Astrocyte (in vitro differentiated cells and primary cell): ENCODE measurements at places on chromosomes 16 and 17. TPM values are rescaled to one million over a fixed set of nuclear protein-coding genes. Genes with fewer than 3 reads are reported as not detected.

SRRM2 gene
- total RNA-seq = 387 and 409 TPM in 2 replicates

KRT9 gene
- total RNA-seq = 0.09 TPM in 1 of 2 replicates, not detected in the other

ITGAX gene
- 0.27 TPM in 1 of 2 replicates, not detected in the other for total RNA-seq

CLEC18B gene
- 4.2 and 4.9 TPM in 2 replicates for total RNA-seq

GRCh38 chr16:63038397-63039106, 1002.3 kb upstream of the CDH8 start:
- H3K4me3 ChIP-seq = no peak overlapping the region
- no peak overlapping the region for H3K27ac ChIP-seq
- no peak for DNase-seq
- no peaks in the 10 kb centered on the region for H3K27me3 ChIP-seq

GRCh38 chr17:17387498-17388362, 84.6 kb downstream of the NT5M start:
- no peaks in the 10 kb centered on the region for H3K36me3 ChIP-seq
- no peak overlapping the region for H3K27ac ChIP-seq
- peaks cover 6% of the 10 kb centered on the region for H3K27me3 ChIP-seq
- no peak for DNase-seq

GRCh38 chr17:2101448-2102257, 46.8 kb downstream of the HIC1 start:
- H3K27ac ChIP-seq = peak overlapping the region; percentile 45
- no peaks in the 10 kb centered on the region for H3K36me3 ChIP-seq
- DNase-seq = peak; percentile 90
- no peaks in the 10 kb centered on the region for H3K27me3 ChIP-seq
- H3K4me3 ChIP-seq = no peak overlapping the region

DNA sequence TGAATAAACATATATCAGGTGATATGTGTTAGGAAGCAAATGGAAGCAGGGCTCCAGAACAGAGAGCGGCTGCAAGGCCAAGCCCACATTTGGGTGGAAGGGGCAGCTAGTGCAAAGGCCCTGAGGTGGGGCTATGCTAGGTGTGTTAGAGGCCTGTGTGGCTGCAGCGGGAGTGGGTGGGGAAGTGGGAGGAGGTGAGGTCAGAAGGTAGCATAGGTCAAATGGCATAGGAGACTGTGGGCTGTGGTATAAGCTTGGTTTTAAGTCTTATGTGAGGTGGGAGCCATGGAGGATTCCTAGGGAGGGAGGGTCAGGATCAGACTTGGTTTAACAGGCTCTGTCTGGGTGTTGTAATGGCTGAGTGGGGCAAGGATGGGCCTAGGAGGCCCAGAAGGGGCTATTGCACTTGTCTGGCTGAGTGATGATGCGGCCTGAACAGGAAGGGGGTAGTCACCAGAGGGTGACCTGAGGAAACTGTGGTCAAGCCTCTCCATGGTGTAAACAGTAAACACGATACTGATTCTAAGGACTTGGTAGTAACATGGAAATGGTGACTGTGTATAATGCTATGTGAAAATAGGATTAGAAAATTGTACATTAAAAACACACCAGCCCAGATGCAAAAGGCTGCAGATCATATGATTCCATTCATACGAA, 31.1 kb downstream of the RAI1 start:
- peak overlapping the region; percentile 77 for H3K27ac ChIP-seq
- DNase-seq = peak; percentile 84
- H3K4me1 ChIP-seq = peaks cover 44% of the 10 kb centered on the region
- H3K4me3 ChIP-seq = no peak overlapping the region
- no peaks in the 10 kb centered on the region for H3K36me3 ChIP-seq

DNA sequence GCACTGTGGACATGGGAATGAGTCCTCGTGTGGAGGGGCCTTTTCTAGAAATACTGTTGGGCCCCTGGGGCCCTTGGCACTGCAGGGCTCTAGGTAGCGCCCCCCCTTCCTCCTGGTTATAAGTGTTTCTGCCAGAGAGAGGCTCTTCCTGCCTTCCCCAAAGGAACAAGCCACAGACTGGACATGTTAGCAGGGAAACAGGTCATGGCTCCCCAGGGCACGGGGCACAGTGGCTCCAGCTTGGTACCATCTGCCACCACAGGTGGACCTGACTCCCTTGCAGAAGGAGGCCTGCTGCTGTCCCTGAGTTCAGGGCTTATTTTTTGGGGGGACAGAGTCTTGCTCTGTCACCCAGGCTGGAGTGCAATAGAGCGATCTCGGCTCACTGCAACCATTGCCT, 8.8 kb downstream of the PDK2 start:
- H3K4me1 ChIP-seq = peaks cover 21% of the 10 kb centered on the region
- H3K27me3 ChIP-seq = no peaks in the 10 kb centered on the region
- no peak overlapping the region for H3K4me3 ChIP-seq
- H3K36me3 ChIP-seq = no peaks in the 10 kb centered on the region

DNA sequence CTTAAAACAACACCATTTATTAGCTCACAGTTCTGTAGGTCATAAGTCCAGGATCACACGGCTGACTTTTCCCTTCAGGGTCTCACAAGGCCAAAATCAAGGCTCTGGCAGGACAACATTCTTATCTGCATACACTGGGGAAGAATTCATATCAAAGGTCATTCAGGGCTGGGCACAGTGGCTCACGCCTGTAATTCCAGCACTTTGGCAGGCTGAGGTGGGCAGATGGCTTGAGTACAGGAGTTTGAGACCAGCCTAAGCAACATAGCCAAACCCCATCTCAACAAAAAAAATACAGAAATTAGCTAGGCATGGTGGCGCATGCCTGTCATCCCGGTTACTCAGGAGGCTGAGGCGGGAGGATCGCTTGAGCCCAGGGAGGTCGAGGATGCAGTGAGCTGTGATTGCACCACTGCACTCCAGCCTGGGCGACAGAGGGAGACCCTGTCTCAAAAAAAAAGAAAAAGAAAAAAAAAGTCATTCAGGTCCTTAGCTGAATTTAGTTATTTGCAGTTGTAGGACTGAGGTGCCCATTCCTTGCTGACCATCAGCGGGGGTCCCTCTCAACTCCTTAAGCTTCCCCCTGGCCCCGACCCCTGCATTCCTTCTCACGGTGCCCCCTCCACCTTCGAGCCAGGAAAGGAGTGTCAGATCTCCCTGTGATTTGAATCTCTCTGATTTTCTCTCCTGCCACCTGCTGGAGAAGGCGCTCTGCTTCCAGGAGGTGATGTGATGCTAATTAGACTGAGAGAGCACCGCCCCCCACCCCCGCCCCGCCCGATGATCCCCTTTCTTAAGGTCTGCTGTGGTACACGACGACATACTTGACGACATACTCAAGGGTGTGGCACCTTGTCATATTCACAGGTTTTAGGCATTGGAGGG, 91.8 kb upstream of the CLEC18A start:
- no peak overlapping the region for H3K27ac ChIP-seq
- no peaks in the 10 kb centered on the region for H3K27me3 ChIP-seq
- DNase-seq = no peak
- H3K36me3 ChIP-seq = no peaks in the 10 kb centered on the region
- H3K4me1 ChIP-seq = no peaks in the 10 kb centered on the region
- H3K4me3 ChIP-seq = no peak overlapping the region

GRCh38 chr16:5393070-5393469, 295.5 kb upstream of the EEF2KMT start:
- DNase-seq = no peak
- H3K4me3 ChIP-seq = no peak overlapping the region
- no peaks in the 10 kb centered on the region for H3K27me3 ChIP-seq

GRCh38 chr16:47946092-47946491, 209.7 kb downstream of the ABCC12 start:
- no peak overlapping the region for H3K27ac ChIP-seq
- H3K36me3 ChIP-seq = no peaks in the 10 kb centered on the region
- DNase-seq = no peak
- no peaks in the 10 kb centered on the region for H3K4me1 ChIP-seq
- H3K27me3 ChIP-seq = no peaks in the 10 kb centered on the region

- no peaks in the 10 kb centered on the region for H3K27me3 ChIP-seq
- peaks cover 9% of the 10 kb centered on the region for H3K36me3 ChIP-seq
- peaks cover under 1% of the 10 kb centered on the region for H3K4me1 ChIP-seq
Observed at GRCh38 chr17:43809121-43809520, 23.8 kb downstream of the MPP3 start.

DNA sequence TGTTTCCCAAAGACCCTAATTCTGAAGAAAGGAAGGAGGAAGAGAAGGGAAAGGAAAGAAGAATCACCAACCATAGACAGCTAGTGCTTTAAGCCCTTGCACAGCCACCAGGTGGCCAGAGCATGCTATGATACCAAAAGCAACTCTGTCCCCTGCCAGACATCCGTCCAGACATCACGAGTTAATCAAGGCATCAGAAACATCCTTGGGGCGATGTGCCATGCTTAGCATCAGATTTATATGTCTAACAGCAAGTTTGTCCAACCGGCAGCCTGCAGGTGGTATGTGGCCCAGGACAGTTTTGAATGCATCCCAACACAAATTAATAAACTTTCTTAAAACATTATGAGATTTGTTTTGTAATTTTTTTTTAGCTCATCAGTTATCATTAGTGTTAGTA, 2.9 kb upstream of the CRYBA1 start:
- no peak overlapping the region for H3K4me3 ChIP-seq
- no peaks in the 10 kb centered on the region for H3K36me3 ChIP-seq
- no peaks in the 10 kb centered on the region for H3K27me3 ChIP-seq

GRCh38 chr16:68356249-68356918, 45.6 kb downstream of the PRMT7 start:
- DNase-seq = no peak
- H3K27me3 ChIP-seq = no peaks in the 10 kb centered on the region
- no peak overlapping the region for H3K27ac ChIP-seq
- peaks cover 5% of the 10 kb centered on the region for H3K36me3 ChIP-seq
- no peaks in the 10 kb centered on the region for H3K4me1 ChIP-seq
